NCI-H510A treated with DMSO at 0.1 percent for 48 hours (cell line): ENCODE measurements at places on chromosomes 2 and 18.

- DNase-seq = no peak
These were observed 43.6 kb upstream of the XPO1 start for GRCh38 chr2:61581716-61582115.

DNA sequence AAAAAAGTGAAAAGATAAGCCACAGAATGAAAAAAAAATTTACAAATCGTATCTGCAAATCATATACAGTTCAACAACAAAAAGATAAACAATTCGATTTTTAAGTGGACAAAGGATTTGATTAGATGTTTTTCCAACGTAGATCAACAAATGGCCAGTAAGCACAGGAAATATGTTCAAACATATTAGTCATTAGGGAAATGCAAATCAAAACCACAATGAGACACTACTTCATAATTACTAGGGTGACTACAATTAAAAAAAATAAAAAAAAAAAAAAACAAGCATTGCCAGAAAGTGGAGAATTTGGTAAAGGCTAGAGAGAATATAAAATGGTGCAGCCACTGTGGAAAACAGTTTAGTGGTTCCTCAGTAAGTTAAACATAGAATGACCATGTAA lies 38.3 kb upstream of the RNU4ATAC start:
- no peak for DNase-seq

GRCh38 chr2:227804975-227805374 lies 8.7 kb upstream of the CCL20 start:
- DNase-seq = no peak

GRCh38 chr2:173948842-173949241 lies 16.3 kb downstream of the SP3 start:
- DNase-seq = no peak

DNA sequence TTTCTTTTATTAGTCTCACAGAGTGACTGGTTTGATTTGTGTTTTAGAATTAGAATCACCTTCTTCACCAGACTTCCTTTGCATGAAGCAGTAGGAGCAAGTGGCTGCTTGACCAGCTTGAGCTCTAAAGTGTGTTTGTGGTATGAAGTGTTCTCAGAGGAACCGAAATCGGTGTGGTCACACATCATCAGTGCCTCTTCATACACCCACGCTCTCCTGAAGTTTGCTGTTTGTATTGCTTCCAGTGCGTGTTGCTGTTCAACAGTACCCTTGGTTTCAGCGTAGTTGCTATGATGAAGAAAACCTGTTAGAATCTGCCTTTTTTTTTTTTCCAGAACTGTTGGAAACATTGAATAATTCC lies 77.9 kb downstream of the LIMS1 start:
- no peak for DNase-seq

DNA sequence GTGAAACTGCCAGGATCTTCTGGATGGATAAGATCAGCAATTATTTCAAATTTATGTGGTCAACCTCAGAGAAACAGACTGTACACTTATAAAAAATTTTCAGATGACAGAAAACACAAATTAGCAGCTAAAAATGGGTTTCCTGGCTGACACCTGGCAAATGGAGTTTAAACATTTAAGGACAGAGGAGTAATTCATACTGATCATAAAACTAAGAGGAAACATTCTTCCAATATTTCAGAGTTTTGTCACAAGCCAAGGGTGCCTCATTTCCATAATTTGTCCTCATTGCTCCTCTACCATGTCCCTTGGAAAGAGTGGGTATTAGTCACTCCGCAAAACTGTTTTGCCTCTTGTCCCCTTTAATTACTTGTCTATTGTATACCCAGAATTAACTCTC lies 70.2 kb downstream of the TMEFF2 start:
- no peak for DNase-seq

DNA sequence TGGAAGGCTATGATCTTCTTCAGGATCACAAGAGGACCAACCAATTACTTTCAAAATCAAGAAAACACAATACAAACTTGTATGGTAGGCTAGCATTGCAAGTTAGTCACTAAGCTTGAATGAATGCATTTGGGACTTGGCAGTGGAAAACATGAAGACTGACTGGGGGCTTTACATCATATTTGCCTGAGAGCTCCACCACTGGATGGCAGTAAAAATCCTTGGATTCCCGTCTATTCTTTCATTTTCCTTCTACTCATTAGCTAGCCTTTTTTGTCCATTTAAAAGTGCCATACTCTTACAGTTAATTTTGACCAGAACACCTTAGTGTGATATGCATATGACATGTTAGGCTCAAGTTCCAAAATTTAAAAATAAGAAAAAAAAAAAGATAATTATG lies 63.5 kb upstream of the RASGRP3 start:
- no peak for DNase-seq

- DNase-seq = no peak
These were observed 108.8 kb downstream of the SPHKAP start for GRCh38 chr2:228072669-228073068.

DNA sequence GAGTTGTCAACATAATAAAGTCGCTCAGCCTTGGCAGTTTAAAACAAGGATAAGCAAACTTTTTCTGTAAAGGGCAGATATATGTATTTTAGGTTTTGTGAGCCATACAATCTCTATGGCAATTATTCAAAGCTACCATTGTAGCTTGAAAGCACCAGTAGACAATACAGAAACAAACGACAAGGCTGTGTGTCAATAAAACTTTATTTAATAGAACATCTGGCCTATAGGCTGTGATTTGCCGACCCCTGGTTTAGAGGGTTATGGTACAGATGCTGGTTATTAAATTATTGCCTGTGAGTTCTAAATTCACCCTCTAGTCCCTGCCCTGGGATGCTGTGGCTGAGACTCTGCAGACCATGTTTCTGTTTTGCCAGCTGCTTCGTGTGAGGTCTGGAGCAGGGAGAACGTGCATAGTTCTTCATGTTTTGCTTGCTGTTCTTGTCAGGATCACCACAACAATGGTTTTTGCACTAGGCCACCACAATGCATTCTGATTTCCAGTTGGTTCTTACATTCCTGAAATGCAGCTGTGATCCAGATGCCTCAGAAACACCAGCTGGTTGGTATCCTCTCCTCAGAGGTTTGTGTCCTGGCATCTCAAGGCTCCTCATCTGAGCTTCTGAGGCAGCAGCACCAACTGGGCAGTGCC lies 46.6 kb downstream of the ICOS start:
- DNase-seq = no peak

DNA sequence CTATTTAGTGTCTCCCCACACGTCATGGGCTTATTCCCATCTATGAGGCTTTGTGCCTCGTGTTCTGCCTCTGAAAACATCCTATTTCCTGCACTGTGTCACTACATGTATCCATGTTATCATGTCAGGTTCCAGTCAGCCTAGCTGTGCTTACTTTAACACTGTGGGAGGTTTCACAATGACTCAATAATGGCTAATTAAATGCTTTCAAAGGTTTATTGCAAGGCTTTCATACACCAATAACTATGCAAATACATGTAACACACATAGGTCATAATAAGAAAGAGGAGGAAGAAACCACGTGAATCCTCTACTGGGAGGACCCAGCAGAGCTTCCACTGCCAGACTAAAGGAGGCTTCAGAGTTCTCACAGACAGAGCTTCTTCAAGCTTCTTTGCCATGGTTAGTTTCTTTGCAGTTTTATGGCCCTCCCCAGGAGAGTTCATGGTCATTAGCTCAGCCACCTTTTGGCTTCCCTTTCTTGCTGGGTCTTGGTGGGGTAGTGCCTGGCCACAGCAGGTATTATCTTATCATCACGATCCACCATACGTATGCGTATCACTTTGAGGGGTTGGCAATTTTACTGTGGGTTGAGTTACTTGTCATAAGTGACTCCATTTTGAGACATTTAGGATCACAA lies 5.1 kb upstream of the COLEC12 start:
- no peak for DNase-seq

GRCh38 chr18:79476918-79477571 lies 81.3 kb downstream of the NFATC1 start:
- DNase-seq = no peak
